ENCODE measurements at places on chromosomes 1 and 21.

GRCh38 chr1:248815407-248816034 lies 10.2 kb downstream of the SH3BP5L start:
- DNase-seq = no peak

- no peak for DNase-seq
Observed at GRCh38 chr21:46227811-46228344, 696 bp downstream of the LSS start.

DNA sequence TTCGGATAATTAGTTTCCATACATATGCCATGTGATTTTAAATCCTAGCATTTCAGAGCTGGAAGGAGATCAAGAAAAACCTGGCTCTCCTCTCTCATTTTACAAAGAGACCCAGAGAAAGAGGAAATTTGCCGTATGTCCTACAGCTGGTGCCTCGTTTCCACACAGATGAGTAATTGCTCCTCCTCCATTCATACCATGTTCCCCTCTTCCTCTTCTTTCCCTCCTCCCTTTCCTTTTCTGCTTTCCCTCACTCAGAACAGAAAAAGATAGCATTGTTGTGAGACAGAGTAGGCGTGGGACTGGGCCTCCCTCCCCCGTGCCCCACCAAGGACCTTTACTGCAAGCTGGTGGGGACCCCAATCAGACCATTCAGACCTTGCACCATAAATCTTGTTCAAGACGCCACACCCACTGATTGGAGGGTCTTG lies 13.7 kb upstream of the SLC44A3 start:
- DNase-seq = no peak

GRCh38 chr1:211213702-211214101 lies 45.5 kb upstream of the RCOR3 start:
- no peak for DNase-seq

GRCh38 chr1:25922971-25923552 lies 16.8 kb upstream of the STMN1 start:
- no peak for DNase-seq

DNA sequence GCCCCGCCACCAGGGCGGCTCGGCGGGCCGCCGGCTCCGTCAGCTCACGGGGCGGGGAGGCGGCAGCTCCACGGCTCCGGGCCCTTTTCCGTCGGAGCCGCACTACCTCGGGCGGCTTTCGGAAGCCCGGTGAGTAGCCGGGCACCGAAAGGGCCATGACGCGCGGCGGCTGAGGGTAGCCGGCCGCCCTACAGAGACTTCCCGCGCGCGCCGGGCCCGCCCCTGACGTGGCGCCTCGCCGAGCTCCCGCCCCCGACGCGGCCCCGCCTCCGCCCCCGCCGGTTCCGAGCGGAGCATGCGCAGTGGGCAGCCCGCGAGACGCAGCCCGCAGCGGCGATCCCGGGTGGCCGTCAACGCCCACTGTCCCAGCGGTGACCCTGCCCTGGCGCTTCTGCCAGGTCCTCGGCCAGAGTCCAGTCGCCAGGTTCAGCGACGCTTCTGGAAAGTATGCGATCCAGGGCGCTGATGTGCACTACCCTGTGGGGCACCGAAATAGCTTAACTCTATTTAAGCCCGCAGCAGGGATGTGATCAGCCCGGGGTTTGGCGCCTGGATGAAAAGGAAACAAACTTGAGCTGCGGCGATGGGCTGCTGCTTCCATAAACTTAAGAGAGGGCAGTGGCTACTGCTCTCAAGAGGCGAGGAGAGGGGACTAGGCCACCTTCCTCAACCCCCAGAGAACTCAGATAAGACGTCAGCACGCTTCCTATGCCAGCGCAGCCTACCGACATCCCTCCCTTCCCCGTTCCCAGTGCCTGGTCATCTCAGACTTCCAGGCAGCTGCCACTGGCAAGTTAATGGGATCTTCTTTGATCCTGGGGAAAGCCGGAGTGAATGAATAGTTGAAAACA lies at the start of gene DONSON:
Gene DONSON (minus strand): TSS at position 200 of the 851 bp plus-strand sequence. CDS start 43 bp downstream, at position 157.
- DNase-seq = no peak

GRCh38 chr1:246843876-246844275 lies 87.9 kb downstream of the AHCTF1 start:
- DNase-seq = no peak

GRCh38 chr1:176838276-176838995 lies 326.1 kb downstream of the ASTN1 start:
- DNase-seq = no peak

- no peak for DNase-seq
Observed at GRCh38 chr21:31750843-31751242, 18.9 kb upstream of the SCAF4 start.

GRCh38 chr1:234997896-234998741 lies 130.5 kb downstream of the TOMM20 start:
- DNase-seq = peak; percentile 99

DNA sequence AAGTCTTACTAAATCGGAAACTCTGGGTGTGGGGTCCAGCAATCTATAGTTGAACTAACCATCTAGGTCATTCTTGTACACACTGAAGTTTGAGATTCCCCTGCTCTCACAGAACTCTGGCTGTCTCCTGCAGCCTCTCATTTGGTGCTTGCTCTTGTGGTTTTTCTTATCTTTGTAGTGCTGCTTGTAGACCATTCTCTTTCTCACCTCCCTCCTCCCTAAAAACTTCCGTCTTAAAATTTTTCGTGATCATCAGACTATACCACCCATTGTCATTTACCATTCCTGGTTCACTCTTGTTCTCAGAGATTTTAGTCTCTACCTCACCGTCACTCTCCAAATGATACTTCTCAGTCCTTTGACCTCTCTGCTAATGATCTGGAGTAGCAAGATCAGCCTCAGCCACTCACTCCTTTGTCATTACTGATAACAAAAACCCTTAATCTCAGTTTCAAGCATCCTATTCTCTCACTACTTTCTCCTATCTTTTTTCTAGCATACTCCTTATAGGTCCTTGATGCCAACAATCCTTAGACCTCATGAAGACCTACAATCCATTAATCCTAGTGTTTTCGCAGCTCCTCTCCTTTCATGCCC lies 13.0 kb upstream of the EPHX4 start:
- DNase-seq = no peak

DNA sequence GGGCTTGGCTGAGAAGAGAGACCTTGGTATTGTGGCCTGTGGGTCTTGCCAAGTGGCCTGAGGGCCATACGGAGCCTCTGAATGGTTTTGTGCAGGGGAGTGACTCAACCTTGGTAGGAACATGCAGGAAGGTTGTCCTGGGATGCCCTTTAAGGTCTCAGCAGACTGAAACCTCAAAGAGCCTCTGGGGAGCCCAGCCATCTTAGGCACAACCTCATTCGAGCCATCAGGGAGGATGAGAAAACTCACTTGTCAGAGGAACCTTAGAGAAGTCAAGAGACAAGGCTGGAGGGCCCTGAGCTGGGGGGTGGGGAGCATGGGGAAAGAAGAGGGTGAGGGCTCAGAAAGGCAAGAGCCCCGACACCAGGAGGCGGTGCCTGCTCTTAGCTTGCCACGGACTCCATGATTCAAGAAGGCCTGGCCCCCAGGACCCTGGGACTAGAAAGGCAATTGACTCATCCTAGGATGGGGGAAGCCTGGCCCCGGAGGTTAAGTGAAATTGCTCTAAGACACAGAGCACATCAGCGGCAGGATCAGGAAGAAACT lies 13.0 kb downstream of the IFI6 start:
- DNase-seq = peak; percentile 84

DNA sequence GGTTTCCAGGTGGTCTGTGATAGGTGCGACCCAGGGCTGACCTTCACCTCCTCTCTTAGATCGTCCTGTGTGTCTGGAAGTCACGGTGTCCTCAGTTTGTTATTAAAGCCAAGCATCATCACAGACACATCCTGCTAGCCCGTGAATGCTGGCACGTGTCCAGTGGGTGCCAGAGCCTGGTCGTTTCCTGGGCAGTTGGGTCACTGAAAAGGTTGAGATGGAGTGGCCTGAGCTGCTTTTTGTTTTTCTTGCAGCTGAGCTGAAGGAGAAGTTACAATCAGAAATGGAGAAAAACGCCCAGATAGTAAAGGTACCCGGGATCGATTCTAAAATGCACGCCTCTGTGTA lies 23.2 kb downstream of the PCNT start:
- no peak for DNase-seq

GRCh38 chr1:41835485-41835884 lies 83.2 kb downstream of the HIVEP3 start:
- no peak for DNase-seq

- no peak for DNase-seq
Observed at GRCh38 chr21:39161064-39161463, 22.2 kb downstream of the PSMG1 start.

DNA sequence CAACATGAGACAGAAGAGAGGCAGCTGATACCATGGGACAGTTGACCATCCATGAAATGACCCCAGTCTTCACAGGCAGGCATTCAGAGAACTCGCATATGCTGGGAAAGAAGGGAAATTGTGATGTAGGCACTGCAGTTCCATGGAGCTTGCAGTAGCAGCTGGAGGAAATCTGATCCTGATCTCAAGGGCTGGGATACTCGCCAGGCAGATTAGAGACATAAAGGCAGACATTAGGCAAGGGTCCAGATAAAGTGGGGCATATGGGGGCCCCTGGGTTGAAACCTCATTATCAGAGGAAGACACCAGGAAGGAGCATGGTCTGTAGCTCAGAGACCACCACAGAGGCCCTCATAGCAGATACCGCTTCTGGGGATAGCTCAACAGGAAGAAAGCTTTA lies 48.7 kb upstream of the TNR start:
- DNase-seq = no peak

DNA sequence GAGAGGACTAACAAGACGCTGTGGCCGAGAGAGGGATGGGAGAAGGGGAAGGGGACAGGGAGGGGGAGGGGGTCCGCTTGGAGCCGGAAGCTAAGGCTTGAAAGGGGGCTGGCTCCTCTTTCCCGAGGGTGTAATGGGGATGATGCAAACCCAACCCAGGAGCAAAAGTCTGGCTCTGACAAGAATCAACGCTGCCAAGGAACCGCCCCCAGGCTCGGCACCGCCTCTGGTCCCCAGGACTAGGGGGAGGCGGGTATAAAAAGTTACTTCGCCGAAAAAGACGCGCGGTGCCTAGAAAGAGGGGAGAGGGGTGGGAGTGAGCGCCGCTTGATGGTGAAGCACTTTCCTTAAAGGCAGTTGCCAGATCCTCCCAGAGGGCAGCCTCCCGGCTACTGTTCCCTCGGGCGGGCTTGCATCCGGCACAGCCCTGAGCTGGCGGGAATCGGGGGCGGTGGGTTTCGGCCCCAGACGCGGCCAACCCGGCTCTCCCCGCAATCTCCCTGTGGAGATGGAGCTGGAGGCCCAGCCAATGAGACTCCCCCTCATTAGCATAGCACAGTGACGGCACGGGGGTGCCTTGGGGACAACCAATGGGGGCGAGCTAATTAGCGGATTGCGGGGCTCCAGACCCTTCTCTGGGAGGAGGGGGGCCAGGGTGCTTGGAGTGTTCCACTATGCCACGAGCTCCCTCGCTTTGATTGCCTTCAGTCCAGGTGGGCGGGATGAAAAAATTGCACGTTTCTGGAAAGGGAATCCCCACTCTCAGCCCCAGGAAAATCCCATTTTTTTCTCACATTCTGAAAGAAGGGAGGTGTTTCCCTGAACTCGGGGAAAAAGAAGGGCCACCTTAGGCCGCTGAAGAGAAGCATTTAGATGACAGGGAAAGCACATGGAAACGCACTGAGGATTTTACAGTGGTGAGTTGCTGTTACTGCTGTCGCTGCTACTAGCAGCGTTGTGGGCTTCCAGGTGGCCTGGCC lies at the start of gene KCNT2:
Gene KCNT2 (minus strand): TSS at position 51 of the 980 bp plus-strand sequence. CDS start 131 bp downstream, outside the sequence.
- no peak for DNase-seq

- no peak for DNase-seq
Observed at GRCh38 chr1:228009828-228010775, 3.3 kb downstream of the WNT3A start.

DNA sequence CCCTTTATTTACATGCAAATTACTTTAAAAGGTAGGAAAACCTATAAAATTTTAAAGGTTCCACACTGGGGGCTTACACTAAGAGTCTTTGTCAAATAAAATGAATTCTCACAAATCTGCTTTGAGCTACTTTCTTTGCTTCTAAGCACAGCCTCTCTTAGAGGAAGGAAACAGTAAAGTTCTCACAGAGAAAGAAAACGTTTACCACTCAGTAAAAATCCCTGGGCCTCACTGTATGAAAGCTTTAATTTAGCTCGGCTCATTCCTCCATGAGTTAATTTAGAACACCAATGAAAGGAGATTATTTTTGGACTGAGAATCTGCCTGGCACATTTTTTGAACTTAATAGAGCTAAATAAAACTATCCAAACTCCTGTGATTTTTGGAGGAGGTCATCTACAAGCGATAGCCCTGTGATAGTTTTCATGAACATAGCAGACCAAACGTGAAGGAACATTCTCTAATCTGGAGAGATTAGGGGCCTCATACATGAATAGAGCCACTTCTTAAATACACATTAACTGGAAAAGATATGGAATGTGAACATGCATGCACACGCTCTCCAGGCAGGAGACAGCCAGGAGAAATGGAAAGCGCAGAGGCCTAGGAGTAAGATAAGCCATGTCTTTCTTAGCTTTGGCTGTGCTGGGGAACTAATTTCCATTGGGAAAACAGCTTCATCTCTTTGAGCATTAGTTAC lies 32.8 kb downstream of the PRRX1 start:
- no peak for DNase-seq

- no peak for DNase-seq
Observed at GRCh38 chr1:234584926-234585325, 25.1 kb downstream of the IRF2BP2 start.

- no peak for DNase-seq
Observed at GRCh38 chr1:176826265-176826664, 338.2 kb downstream of the ASTN1 start.

- no peak for DNase-seq
Observed at GRCh38 chr1:41314376-41315145, 46.7 kb upstream of the FOXO6 start.

- no peak for DNase-seq
Observed at GRCh38 chr1:162020150-162020549, 3.5 kb downstream of the OLFML2B start.

DNA sequence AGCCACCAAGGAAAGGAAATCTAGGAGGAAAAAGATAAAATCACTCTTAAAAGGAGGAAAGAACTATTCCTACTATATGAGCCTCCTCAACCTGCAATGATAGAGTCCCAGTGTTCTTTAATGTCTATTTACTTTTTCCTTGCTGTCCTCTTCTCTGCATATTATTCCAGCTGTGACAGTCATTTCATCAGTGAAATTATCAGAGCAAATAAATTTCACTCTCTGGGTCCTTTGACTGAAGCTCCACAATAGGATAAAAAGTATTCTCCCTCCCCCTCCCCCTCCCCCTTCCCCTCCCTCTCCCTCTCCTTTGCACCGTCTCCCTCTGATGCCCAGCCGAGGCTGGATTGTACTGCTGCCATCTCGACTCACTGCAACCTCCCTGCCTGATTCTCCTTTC lies 107.5 kb upstream of the DPT start:
- no peak for DNase-seq
